A549 treated with Hydrocortisone at 1 μM for 4 hours (cell line): ENCODE measurements at places on chromosomes 12 and 14. TPM values are rescaled to one million over a fixed set of nuclear protein-coding genes. Genes with fewer than 3 reads are reported as not detected.

Gene LUM
- 0.06 to 0.33 TPM (median 0.23 TPM) in 5 replicates for total RNA-seq

Gene GDF3
- total RNA-seq = not detected in 5 replicates

Gene ITGB7
- 0.22 to 0.63 TPM (median 0.54 TPM) in 5 replicates for total RNA-seq

Gene SERPINA12
- total RNA-seq = 0.06 TPM in 1 of 5 replicates, not detected in the others

Gene CD27
- total RNA-seq = not detected in 5 replicates

Gene KRT78
- 0.07 to 0.45 TPM (median 0.25 TPM) in 4 of 5 replicates, not detected in the other for total RNA-seq

Gene KRT85
- total RNA-seq = 0.05 TPM in 1 of 5 replicates, not detected in the others

Gene FOXN3
- 3.5 to 6.7 TPM (median 5.5 TPM) in 5 replicates for total RNA-seq

Gene HSPB8
- 14.6 to 22.0 TPM (median 16.2 TPM) in 5 replicates for total RNA-seq

Gene CLEC14A
- not detected in 5 replicates for total RNA-seq

Gene SOAT2
- 0.10 to 0.37 TPM (median 0.26 TPM) in 5 replicates for total RNA-seq

Gene ZNF84
- 10.6 to 15.8 TPM (median 11.9 TPM) in 5 replicates for total RNA-seq

Gene SYT1
- 4.1 to 7.0 TPM (median 5.3 TPM) in 5 replicates for total RNA-seq

Gene ANO2
- total RNA-seq = 0.05 to 0.13 TPM (median 0.07 TPM) in 3 of 5 replicates, not detected in the others

Gene RAD9B
- 0.14 to 0.60 TPM (median 0.46 TPM) in 5 replicates for total RNA-seq

Gene PPP1R36
- total RNA-seq = 0.17 to 0.65 TPM (median 0.41 TPM) in 5 replicates
